ENCODE measurements at places on chromosomes 5 and 9.

DNA sequence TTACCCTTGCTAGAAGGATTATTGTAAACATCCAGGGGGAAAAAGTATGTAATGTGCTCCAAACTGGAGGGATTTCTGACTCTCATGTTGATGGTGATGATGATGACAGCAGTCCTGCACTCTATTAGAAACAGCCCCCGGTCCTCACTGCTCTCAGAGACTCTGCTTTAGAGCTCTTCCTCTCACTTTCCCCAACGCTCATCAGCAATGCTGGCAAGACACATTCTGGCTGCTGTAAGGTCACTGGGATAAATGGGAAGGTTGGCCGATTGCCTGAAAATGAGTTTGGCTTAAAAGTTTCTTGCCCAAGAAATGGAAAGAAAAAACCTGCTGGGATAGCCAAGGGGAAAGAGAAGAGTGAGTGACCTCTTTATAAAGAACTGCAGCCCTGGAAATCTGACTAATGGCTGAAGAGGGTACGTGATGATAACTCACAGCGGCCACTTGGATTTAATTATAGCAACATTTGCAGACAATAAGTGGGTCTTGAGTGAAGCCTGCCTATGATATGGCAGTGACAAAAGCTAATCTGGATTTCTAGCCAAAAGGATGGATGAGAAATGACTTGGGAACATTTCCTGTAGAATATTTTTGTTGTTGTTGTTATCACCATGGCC is 235.8 kb downstream of the TMEM38B start:
- no peak for DNase-seq

DNA sequence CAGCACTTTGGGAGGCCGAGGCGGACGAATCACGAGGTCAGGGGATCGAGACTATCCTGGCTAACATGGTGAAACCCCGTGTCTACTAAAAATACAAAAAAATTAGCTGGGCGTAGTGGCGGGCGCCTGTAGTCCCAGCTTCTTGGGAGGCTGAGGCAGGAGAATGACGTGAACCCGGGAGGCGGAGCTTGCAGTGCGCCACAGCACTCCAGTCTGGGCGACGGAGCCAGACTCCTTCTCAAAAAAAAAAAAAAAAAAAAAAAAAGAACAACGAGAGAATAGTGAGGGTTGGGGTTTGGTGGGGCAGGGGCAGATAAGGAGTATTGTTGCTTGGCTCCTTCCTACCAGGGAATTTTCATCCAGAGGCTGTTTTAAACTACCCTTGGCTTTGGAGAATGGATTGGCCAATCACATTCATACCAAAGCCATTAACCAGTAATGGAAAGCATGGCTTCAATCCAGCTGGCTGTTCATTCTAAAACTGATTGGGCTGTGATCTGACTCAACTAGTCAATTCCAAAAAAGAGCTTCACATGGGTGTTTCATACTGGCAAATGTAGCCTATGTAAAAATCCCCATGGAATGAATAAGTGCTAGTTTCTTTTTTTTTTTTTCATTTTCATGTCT is 64.4 kb downstream of the PLCXD3 start:
- DNase-seq, result no peak

DNA sequence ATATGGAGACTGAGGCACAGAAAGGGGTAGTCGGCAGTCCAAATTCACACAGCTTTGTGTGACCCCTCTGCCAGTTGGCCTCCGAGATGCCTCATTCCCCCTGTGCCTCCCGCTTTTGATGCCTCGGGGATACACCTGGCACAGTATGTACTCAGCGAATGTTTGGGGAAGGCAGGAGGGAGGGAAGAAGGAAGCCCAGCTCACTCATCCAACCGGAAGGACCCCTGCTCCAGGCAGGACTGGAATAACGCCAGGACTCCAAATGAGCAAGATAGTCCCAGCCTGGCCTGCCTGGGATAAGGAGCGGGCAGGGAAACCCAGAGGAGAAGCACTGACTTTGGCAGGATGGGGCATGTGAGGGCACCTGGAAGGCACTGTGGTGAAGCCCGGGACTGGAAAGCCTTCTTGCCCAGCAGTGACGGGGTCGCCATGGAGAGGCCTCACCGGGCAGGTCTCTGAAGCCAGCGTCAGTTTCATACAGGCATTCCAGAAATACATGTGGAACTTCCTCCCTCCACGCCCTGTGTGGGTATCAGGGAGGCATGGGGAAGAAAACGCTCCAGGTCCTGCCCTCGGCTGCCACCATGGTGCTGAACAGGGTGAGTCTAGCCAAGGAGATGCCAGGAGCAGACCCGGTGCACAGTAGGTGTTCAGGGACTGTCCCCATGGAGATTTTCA is 20.3 kb downstream of the LMX1B start:
- no peak for DNase-seq

- no peak for DNase-seq
These were observed 69.7 kb downstream of the ZNF618 start for GRCh38 chr9:113945784-113946183.

DNA sequence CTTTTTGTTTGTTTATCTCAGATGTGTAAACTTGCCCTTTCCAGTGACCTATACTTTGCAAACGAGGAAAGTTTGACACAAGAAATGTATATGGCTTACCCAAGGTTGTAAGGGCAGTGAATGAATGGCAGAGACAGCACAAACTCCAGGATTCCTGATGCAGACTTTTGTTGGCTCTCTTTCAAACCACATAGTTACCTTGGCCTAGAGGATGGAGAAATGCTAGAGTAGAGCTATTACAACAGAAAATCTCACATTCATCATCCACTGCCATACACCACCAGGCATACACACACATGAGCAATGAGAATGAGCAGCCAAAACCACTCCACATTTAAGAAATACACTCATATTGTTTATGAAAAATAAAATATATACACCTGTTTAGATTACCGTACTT is 387.0 kb downstream of the TLR4 start:
- DNase-seq, result no peak

GRCh38 chr9:108609227-108609896 is 246.4 kb downstream of the ACTL7B start:
- no peak for DNase-seq

DNA sequence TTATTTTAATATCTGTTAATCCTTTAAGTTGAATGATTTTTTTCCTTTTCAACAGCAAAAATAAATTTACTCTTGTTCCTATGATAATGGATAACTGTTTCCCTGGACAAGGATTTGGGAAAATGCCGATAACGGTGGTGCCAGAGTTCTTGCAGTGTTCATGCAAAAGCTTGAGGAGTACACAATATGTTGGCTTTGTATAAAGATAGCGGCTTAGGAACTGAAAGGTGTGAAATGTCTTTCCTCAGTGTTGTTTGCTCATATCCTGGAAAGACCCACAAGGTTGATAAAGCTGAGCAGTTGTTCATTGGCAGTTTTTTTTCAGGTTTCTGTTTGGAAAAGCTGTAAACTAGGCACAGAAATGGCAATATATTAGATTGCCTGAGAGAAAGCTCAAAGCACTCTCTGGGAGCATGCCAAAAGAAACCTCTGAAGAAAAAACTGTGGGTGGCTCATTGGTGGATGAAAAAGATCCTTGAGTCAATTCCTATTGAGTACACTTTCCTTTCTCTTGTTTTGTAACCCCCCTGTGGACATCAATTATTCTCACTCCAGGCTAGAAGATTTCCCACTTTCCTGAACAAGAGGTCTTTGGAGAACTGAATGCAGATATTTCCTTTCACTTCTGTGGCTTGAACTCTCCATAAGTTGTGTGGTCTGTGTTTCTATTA is 117.2 kb upstream of the RGMB start:
- DNase-seq, result no peak

GRCh38 chr9:73039271-73040263 is 86.7 kb upstream of the ALDH1A1 start:
- no peak for DNase-seq

DNA sequence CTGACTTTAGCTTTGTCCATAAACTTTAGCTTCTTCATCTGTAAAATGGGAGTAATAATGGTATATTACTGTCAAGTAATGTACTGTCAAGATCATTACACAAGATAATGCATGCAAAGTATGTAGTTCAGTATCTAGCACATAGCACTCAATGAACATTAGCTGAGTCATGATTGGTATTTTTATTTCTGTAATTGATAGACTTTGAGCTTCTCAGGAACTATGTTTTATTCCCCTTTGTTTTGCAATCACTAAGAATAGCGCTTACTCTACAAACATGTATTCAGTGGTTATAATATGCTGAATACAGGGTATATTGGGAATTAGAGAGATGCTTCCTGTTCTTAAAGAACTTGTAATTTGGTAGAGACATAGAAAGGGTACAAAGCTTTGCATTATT is 142.3 kb upstream of the KLF9 start:
- no peak for DNase-seq
